Left ventricle myocardium inferior (tissue), 1 donor: ENCODE measurements at places on chromosomes 4 and X.

GRCh38 chrX:136735601-136736000 lies 45.1 kb downstream of the ARHGEF6 start:
- no peak for DNase-seq

GRCh38 chr4:110787707-110788106 lies 164.8 kb upstream of the PITX2 start:
- DNase-seq = no peak

GRCh38 chrX:110414273-110414672 lies 55.6 kb downstream of the RTL9 start:
- DNase-seq = no peak

DNA sequence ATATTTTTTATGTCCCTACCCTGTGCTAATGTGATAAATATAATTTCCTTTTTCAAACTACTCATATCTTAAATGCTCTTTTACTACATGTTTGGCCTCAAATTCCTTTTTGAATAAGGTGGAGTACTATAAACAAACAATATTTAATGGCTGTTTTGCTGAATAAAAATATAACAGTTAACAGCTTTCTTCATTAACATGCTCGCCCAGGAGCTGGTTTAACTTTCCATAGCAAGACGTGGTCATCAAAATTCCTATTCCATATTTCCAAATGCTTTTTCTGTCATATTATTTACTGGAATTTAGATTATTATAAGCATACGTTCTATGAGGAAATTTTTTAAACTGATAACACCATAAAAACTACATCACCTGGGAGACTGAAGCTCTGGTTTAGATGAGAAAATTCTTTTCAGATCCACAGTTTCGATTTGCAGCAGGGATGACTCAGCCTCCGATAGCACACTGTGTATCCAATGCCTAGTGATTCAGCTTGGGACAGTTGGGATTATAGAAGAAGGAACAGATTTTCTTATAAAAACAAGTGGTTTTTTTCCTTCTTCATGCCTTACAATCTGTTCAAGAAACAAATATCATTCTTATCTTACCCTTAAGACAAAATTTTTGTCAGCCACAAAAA lies 129.1 kb downstream of the FBXO8 start:
- DNase-seq = no peak

- no peak for DNase-seq
Observed at GRCh38 chrX:128698573-128699181, 646.5 kb upstream of the ACTRT1 start.

- no peak for DNase-seq
Observed at GRCh38 chr4:59925290-59925689, 1274.8 kb upstream of the ADGRL3 start.

GRCh38 chr4:69075061-69075792 lies 21.0 kb upstream of the UGT2B7 start:
- no peak for DNase-seq

- DNase-seq = no peak
Observed at GRCh38 chr4:106604319-106605051, 235.9 kb upstream of the GIMD1 start.

- no peak for DNase-seq
Observed at GRCh38 chrX:39983715-39984114, 114.0 kb downstream of the BCOR start.

DNA sequence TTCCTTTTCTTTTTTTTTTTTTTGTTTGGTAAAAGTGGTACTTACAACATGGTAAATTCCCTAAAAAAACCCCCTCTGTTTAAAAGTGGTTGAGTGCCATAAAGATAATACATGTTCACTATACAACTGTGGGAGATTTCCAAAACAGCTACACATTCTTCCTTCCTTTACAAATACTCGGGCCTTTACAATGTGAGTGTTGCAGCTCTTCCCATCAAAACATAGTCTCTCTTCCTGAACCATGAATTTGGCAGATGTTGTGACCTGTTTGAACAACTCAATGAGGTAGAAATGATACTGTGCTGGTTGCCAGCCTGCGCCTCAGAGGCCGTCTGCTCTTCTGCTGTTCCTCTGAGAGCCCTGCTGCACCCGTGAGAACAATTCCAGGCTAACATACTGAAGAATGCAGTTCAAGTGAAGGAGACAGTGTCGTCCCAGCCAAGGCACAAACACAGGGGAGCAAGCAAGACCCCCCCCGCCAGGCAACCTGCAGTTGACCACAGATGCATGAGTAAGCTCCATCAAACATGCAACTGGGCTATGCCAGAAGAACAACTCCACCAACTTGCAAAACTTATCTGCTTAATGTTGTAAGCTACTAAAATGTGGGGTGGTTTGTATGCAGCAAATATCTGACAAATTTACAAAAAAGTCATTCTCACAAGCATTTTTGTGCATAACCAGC lies 645.0 kb downstream of the PCDH7 start:
- DNase-seq = no peak

- no peak for DNase-seq
Observed at GRCh38 chr4:56701161-56701480, 20.0 kb upstream of the HOPX start.

DNA sequence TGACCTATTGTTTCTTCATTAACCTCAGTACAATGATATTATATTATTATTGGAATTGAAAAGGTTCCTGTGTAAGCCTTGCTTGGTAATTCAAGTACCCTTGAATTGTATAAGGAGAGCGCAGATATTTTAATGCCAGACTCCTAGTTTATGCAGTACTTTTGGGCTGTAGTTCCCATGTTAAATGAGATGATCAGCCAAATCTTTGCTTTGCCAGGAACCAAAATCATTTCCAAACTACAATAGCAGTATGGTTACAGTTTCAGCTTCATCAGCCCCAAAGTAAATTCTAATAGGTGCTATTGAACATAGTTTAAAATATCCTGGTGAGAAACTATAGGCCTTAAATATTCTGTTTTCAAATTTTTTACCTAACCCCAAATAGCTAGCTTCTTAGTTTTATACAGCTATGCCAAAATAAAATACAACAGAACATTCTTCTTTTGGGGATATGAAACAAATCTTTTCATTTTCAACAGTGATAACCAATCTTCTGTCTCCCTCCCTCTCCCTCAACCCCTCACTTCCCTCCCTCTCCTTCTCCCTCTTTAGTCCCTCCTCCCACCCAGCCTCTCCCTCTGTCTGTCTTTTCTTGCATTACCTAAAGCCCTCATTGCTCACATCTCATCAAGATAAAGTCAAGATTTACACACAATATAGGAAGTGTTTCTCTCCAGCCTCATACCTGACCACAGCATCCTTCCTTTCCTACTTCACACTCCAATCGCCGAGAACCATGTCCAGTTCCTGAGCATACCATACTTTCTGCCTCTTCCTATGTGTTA lies 190.1 kb downstream of the SHROOM3 start:
- no peak for DNase-seq

GRCh38 chr4:20299515-20299914 lies 47.8 kb downstream of the SLIT2 start:
- DNase-seq = no peak

- DNase-seq = no peak
Observed at GRCh38 chr4:188299161-188299560, 159.9 kb downstream of the TRIML1 start.

- no peak for DNase-seq
Observed at GRCh38 chr4:126591583-126591982, 1041.2 kb upstream of the INTU start.

DNA sequence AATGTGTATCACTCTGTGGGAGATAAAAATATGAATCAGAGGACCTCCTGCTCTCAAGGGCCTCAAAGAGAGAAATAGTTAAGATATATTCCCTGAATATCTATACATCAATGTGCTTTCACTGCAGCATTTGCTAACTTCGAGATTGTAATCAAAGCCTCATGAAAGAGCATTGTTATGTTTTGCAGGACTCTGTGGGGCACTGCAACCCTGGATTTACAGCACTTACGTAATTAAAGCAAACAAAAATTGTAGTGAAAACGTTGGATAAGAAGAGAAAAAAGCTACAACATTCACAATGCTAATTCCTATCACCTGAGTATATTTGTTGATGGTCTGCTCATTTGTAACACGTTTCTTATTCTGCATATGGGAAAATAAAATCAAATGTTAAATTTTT lies 48.0 kb downstream of the ETNPPL start:
- no peak for DNase-seq

DNA sequence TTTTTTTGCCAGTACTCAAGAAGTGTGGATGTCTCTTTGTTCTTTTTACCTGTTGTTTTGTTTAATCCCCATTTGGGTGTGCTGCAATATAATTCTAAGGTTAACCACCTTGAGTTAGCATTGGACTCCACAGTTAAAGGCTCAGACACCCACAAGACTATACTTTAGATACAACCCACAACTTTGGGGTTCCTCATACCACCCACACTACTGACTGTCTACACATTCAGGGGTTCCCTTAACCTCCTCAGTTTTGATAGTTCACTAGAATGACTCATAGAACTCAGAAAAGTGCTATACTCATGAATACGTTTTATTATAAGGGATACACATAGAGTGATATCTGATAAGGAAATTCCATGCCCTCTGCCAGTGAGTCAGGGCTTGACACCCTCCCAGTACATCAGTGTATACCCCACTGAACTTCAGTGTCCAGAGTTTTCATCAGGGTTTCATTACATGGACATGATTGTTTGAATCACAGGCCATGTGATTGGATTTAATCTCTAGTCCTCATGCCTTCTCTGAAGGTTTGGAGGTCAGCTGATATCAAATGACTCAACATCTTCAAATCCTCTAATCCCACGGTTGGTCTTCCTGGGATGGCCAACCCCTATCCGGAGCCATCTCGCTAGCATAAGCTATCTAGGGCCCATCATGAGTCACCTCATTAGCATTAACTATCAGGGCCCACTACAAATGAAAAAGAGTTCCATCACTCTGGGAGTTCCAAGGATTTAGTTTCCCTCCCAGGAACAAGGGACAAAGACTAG lies 357.7 kb upstream of the EMCN start:
- no peak for DNase-seq

DNA sequence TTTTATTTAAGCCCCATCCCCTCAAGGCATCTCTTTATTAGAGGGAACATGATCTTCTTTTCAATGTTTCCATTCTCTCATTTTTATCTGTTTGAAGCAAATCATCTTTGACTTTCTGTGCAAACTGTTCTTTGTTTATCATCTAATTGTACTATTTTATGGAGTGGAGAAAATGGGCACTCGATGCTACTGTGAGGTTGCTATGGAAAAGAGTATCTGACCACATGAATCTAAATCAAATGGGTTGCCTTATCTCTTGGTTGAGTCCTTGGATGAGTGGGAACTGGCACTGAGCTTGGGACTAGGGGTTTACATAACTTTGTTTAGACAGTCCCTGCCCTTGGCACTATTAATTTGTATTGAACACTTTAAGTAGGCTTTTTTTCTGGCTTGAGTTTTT lies 9.1 kb downstream of the OCRL start:
- DNase-seq = no peak

GRCh38 chr4:72974694-72975487 lies 94.6 kb downstream of the COX18 start:
- DNase-seq = no peak

- no peak for DNase-seq
Observed at GRCh38 chr4:143240939-143241679, 56.4 kb downstream of the USP38 start.

- DNase-seq = no peak
Observed at GRCh38 chrX:100606753-100607152, 22.0 kb downstream of the TNMD start.

GRCh38 chr4:140652601-140653000 lies 83.8 kb upstream of the UCP1 start:
- DNase-seq = no peak

DNA sequence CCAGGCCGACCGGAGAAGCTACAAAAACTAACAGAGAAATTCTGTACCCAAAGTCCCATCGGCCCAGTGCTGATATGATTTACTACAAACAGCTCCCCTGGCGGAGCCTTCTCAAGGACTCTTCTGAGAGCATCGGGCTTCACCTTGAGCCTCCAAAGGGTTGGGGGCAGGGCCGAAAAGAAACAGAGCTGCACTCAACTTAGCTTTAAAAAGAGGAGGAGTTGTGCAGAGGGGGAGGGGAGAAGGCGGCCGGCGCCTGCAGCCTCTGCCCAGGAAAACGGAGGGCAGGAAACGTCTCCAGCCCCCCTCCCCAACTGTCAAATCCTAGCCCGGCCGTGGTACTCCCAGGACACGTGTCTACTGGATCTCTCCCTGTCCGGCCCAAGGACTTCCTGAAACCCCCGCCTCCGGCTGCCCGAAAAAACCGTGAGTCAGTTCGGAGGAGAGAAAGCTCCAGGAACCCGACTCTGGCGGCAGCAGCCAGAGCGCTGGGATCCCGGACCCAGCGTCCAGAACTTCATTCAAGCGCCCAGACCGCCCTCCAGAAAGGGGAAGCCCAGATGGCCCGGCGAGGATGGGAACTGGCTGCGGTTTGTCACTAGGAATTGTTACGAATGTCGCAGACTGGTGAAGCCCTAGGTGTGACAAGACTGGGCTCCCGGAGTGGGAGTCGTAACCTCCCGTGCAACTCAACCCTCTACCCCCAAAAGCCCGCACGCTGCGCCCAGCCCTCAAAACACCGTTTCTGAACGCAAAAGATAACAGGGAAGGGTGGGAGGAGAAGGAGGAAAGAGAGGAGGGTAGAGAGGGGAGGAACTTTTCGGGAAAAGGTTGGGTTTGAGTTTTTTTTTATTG lies 973 bp downstream of the ADAMTS3 start:
- DNase-seq = peak; percentile 40

GRCh38 chrX:41607264-41607832 lies 81.4 kb upstream of the GPR34 start:
- DNase-seq = no peak

DNA sequence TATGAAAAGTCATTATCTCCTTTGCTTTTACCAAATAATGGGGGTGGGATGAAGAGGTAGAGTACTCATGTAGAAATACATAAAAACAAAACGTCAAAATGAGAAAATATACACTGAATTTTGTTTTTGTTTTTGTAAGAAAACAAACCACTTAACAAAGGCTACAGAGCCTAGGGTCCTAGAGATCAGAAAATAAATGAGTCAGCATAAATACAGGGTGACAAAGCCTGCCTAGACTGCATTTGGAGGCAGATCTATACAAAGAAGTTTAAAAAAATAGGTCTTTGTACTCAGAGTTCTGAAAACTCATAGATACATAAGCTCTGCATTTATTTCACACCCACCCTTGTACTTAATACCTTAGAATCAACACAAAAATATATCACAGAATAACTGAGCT lies 52.4 kb downstream of the MTMR8 start:
- DNase-seq = no peak

GRCh38 chr4:39067451-39067850 lies 5.4 kb downstream of the KLHL5 start:
- no peak for DNase-seq

GRCh38 chrX:93673869-93674271 lies at the start of gene FAM133A:
TSS of gene FAM133A (plus strand) at chrX:93674206. CDS start at chrX:93709420, 35,214 bp downstream.
- no peak for DNase-seq

DNA sequence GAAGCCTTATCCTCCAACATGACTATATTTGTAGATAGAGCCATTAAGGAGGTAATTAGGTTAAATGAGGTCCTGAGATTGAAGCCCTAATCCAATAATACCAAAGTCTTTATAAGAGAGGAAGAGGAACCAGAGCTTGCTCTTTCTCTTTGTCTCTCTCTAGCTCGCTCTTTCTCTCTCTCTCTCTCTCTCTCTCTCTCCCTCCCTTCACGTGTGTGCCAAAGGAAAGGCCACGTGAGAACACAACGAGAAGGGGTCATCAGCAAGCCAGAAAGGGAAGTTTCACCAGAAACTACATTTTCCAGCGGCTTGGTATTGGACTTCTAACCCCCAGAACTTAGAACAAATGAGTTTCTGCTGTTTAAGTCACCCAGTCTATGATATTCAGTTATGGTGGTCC lies 1540.5 kb downstream of the C4orf33 start:
- DNase-seq = no peak

- DNase-seq = no peak
Observed at GRCh38 chrX:26192204-26192603, at the start of gene MAGEB6. TSS of gene MAGEB6 (plus strand) at chrX:26192440. CDS start at chrX:26193847, 1,407 bp downstream.
